ENCODE measurements at places on chromosomes 16 and 17.

DNA sequence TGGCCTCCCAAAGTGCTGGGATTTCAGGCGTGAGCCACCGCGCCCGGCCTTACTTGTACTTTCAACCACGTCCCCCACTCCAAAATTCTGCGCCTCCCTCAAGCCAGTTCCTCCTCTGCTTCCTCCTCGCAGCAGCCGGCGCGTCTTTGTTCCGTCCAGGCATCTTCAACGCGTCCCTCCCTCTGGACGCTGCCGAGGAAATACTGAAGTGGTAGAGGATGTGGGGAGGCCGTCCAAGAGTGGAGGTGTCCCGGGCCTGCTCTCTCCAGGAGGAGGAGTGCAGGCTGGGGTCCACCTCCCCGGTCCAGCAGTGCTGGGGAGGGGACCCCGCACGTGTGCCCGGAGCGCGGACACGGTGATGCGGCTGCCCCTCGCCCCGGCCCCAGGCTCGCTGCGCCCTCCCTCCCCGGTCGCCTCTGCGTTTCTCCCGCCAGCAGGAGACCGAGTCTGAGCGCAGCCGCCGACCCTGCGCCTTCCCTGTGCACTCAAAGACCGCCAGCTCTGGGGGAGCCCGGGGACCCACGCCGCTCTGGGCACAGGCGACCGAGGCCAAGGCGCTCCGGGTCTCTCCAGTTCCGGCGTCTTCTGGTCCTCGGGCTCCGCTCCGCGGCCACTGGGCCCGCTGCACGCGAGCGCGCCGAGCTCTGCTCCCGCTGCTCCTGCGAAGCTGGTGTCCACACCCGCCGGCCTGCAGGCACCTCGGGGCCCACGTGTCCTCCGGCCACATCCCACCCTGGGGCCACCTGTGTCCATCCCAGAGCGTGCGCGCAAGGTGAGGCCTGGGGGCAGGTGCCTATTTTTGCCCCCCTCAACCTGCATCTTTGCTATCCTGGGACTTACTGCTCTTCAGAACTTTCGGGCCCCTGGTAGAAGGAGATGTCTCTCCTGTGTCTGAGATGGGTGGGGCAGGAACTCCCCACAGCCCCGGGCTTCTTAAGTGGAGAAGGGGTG is 31.7 kb downstream of the OSBPL7 start:
- DNase-seq, result no peak

- no peak for DNase-seq
Observed at GRCh38 chr17:70857351-70857750, 688.0 kb downstream of the KCNJ2 start.

DNA sequence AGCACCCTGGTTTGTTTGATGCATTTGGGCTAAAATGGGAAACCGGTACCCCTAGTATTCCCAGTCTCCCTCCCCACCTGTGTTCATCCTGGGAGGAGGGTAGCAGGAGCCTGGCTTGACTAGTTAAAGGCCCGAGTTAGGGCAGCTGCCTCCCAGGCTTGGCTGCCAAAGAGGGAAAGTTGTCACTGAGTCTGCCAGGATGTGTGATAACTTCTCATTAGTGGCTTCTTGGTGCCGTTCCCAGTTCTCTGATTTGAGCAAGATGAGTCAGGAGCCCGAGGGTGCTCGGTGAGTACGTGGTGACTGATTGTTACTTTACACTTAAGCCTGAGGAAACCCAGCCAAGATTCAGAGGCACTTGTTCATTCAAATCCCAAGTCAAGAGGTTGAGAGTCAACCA is 2.5 kb downstream of the KRT32 start:
- DNase-seq, result no peak

DNA sequence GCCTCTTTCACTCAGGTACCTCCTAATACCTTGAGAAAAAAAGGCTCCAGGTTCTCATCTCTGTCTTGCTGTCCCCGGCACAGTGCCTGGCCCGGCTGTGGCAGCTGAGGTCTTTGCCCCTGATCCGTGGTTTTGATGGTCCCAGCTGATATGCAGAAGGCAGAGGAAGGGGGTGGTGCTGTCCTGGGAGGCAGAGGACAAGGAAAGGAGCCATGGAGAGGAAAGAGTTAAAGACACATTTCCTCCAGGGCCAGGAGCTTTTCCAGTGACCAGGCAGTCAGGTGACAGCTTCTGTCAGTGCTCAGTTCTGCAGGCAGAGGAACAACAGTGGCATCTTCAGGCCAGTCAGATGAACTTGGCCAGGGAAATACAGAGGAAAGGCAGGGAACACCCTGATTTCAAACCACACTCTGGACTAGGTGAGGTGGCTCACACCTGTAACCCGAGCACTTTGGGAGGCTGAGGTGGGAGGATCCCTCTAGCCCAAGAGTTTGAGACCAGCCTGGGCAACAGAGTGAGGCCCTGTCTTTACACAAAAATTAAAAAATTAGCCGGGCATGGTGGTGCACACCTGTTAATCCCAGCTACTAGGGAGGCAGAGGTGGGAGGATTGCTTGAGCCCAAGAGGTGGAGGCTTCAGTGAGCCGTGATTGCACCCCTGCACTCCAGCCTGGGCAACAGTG is 3.3 kb upstream of the COG1 start:
- peak; percentile 64 for DNase-seq

DNA sequence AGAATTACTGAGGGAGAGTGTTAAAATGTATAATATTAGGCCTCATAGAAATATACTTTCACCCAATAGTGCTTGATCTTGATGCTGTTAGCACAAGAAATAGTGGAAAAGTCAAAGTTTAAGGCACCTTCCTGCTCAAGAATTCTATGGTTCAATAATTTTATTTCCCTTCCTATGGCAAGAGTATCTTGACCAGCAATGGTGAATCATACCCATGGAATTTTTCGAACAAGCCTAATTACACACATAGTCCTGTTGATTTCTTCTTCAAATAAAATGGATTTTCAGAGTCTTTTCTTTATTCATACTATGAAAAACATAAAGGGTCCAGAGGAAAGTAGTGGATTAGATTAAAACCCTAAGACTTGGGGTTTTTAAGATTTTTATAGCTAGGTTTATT is 810.6 kb downstream of the CDH11 start:
- no peak for DNase-seq

DNA sequence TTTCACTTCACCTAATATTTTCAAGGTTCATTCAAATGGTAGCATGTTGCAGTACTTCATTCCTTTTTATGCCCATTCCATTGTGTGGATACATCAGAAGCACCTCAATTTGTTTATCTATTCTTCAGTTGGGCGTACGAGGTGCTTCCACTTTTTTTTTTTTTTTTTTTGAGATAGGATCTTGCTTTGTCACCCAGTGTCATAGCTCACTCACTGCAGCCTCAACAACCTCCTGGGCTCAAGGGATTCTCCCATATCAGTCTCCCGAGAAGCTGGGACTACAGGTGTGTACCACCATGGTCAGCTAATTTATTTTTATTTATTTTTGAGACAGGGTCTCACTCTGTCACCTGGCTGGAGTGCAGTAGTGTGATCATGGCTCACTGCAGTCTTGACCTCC is 22.5 kb upstream of the SPNS3 start:
- peak; percentile 43 for DNase-seq

All from OCI-M1 (cell line).